Retinal pigment epithelial cell (primary cell): ENCODE measurements at places on chromosomes 3 and 15.

GRCh38 chr3:106167728-106168127 is 298.9 kb upstream of the CBLB start:
- DNase-seq, result no peak

- DNase-seq, result no peak
These were observed 145.0 kb downstream of the CMSS1 start for GRCh38 chr3:99962703-99963102.

DNA sequence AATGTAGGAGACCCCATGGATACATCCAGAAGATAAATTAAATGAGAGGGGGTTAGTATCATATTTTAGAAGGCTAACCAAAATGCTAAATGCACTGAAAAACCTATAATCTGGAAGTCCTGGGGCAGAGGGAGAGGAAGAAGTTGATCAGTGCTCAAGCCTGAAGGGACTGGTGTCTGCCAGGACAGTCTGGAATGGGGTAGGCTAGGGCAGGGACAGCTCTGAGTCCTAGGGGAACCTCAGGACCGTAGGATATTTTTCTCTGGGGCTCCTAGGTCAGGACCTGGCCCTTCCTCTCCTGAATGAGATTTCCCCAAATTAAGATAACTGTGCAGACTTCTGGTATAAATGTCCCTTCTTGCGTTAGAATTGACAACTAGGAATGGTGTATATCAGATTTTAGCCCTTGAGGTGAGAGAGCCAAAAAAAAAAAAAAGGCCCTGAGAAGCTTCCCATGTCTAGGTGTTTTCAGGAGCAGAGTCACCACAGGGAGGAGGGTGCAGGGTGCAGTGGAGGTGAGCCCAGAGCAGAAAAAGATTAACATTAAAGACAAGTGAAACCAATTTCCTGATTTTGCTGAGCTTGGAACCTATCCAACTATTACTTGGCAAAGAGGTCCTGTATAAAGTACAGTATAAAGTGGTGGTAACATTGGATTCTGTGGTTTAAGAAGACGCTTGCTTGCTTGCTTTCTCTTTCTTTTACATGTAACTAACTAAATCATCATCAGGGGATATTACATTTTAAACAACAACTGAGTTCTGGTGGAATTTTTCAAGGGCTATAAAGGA is 63.5 kb downstream of the HACD2 start:
- peak; percentile 20 for DNase-seq

- no peak for DNase-seq
These were observed 112.1 kb upstream of the ICE2 start for GRCh38 chr15:60590935-60591495.

- no peak for DNase-seq
These were observed 22.2 kb downstream of the SCN11A start for GRCh38 chr3:39029556-39029955.

- DNase-seq, result no peak
These were observed 101.5 kb downstream of the MYRIP start for GRCh38 chr3:39910826-39911464.

DNA sequence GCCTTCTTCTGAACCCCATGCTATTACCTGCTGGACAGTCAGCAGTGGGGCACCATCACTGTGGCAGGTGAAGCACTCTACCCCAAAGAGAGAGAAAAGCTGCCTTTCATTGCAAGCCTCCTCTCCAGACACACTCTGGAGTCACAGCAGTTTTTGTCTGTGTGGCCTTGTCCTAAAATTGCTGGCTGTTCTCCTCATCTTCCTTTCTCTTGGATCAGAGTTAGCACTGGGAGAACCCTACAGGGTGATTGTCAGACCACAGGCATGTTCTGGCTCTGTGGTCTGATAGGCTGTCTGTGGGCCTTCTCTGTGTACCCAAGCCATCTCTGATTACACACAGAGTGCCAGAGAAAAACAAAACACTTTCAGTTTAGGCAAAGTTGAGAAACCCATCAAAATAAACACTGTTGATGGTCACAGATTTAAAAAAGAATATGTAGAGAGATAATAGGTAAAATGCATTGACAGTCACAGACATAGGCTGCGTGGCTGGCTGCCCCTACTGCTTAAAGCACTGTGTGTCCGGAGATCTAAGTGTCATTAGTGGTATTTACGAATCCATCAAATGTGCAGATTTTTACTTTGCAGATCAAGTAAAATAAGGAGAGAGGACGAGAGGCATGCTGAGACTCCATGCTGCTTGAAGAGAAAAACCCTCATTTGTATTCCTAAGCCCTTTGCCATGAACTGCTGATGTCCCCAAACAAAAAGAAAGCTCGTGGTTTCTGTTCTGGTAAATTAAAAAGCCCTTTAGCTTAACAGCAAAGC is 689.9 kb downstream of the TUSC7 start:
- no peak for DNase-seq
